ENCODE measurements at places on chromosomes 12 and 14.

DNA sequence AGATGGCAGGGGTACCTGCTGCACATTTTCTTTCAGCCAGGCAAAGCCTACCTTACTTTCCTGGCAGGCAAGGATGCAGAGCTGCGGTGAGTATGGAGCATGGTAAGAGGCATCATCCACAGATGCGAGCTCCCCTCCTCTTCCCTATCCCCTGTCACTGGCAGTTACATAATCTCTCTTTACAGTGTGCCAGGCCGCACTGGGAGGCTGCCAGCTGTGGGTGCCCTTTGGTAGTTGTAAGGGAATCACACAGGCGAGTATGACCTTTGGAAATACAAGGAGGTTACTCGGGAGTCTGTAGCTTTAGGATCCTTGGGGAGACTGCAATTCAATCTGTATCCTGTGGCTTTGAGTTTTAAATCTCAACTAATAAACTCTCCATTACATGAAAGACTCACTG, 132.5 kb downstream of the KTN1 start:
- DNase-seq = no peak

- no peak for DNase-seq
Observed at GRCh38 chr14:98858158-98858557, 413.8 kb downstream of the BCL11B start.

- no peak for DNase-seq
Observed at GRCh38 chr12:122503783-122504590, 3.3 kb upstream of the ZCCHC8 start.

GRCh38 chr14:72786378-72787350, 107.2 kb downstream of the DPF3 start:
- no peak for DNase-seq
